ENCODE measurements at places on chromosomes 1 and 21.

- no peak for DNase-seq
Observed at GRCh38 chr1:53431805-53432565, 27.2 kb upstream of the DMRTB1 start.

DNA sequence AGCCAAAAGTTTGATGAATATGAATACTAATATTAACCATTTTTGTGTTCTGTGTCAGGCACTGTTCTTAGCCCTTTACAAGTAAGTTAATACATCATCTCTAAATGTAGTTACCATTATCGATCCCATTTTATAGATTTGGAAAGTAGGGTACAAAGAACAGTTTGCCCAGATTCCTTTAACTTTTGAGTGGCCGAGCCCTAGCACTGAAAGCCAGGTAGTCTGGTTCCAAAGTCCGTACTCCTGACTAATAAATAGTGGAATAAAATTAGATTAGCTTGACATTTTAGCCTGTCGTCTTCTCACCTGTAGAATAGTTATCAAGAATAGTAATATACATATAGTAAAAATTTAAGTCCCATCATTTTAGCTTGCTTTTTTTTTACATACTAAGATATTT is 70.6 kb downstream of the PTBP2 start:
- no peak for DNase-seq

- DNase-seq = no peak
Observed at GRCh38 chr1:184329245-184329953, 57.4 kb upstream of the C1orf21 start.

DNA sequence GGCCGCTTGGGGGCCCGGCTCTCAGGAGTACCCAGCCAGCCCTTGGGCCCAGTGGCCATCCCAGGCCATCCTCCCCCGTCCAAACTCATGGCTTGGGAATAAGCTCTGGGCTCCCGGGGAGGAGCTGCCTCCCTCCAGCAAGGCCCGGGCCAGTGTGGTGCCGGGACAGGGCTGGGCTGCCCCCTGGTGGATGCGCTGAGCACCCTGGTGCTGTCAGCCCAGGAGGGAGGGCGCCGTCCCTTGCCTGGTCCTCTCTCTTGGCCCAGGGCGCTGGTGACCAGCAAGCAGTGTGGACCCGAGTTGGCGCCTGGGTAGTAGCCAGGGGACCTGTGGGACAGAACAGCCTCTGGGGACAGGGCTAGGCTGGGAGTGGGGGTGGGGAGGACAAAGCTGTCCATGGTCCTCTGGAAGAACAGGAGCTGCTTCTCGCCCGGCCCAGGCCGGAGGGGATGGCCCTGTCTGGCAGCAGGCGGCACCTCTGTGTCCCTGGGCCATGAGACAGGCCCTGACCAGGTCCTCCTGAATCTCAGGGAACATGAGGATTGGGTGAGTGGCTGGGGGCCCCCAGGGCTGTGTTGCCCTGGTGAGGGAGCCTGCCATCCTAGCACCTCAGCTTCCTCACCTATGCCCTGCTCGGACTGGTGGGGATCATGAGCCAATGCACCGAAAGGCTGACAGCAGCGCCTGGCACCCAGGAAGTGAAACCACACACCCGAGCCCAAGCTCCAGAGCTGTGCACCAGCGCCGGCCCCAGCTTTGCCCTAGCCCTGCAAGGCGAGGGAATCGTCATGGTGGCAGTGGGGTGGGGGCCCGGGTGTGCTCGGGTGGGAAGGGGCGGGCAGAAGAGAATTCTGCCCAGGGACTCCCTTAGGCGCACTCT is 9.4 kb downstream of the MORN1 start:
- peak; percentile 70 for DNase-seq

- no peak for DNase-seq
Observed at GRCh38 chr1:58465825-58466629, 80.5 kb downstream of the OMA1 start.

DNA sequence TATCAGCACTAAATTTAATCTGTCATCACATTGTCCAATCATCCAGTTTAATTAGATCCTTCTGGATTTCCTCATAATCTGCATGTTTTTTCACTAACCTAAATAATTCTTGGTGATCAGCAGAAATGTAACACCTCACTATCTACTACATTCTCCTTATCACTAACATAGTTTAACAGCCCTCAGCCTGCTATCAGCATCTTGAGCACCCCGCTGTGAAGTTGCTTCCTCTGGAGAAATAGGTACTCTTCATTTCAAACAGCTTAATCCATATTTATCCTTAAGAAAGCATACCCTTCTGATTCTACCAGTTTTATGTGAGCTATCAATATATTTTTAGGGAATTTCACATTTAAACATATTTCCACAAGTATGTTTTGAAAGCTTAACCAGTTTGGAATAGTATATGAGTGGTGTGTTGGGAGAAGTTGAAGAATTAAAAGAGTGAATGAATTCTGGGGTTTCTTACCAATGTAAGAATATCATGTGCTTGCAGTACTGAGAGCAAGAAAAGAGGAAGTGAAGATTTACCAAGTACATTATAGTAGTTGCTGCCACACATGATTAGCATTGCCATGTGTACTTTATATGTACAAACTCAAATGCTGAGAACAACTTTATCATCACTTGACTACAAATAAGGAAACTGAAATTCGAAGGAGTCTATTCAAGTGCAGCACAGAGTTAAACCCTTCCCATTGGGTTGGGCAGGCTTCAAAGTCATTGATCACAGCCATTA is 771.1 kb upstream of the ADGRL4 start:
- no peak for DNase-seq

- no peak for DNase-seq
Observed at GRCh38 chr21:26844258-26845065, 747 bp downstream of the ADAMTS1 start.

GRCh38 chr1:170273291-170274130 is 127.8 kb downstream of the NTMT2 start:
- no peak for DNase-seq

Data from activated CD4-positive, alpha-beta T cell treated with anti-CD3 and anti-CD28 coated beads for 24 hours (primary cell).